ENCODE measurements at places on chromosomes 16 and 17.

DNA sequence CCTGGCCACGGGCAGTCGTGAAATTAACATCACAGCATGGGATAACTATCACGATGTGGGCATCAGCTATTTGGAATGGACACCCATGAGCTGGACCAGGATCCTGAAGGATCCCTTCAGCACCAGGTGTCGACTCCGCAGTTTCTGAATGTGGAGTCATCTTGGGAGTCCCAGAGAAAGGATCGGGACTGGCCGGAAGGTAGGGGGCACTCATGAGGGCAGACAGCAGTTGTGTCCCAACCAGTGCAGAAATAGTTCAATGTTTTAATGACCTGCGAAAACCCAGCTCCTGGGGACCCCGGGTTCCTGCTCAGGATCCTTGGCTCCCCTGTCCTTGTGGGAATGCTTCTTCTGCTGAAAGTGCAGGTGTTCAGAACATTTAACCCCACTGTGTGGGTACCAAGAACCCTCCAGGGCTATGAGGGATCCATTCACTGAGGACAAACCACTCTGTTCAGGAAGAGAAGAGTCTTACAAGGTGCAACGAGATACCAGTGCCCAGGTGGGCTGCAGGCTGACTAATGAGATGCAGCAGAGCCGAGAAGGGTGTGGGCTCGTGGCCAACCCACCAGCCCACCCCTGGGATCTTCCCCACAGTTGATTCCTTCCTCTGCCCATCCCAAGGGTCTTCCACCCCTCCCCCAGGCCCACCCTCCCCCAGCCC lies 154.8 kb downstream of the SALL1 start:
- DNase-seq = no peak

DNA sequence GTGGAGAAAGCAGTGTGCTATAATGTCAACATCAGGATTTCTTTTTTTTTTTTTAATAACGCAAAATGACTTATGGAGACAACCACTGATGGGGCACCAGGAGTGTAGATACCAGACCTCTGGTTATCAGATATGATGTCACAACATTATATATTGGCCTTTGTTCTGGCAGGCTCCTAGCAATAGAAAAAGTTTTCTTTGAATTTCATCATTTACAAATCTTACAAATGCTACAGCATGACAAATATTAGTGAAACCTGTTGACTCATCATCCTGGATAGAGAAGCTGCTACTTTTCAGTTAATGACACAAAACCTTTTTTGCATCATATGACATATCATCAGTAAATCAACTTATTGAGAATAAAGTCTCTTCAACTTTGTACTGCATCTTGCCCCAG lies 6.1 kb downstream of the THUMPD1 start:
- no peak for DNase-seq

- peak; percentile 29 for DNase-seq
Measured at GRCh38 chr17:50967795-50968194, 101.6 kb upstream of the TOB1 start.

GRCh38 chr17:7862692-7863437 lies 5.1 kb downstream of the CYB5D1 start:
- DNase-seq = no peak

- peak; percentile 39 for DNase-seq
Measured at GRCh38 chr17:82551779-82552457, 32.4 kb downstream of the FOXK2 start.

- DNase-seq = peak; percentile 37
Measured at GRCh38 chr16:66714654-66715307, 18.2 kb upstream of the CMTM4 start.

GRCh38 chr16:84323606-84324005 lies 28.9 kb downstream of the WFDC1 start:
- no peak for DNase-seq

GRCh38 chr17:3993493-3994220 lies 29.4 kb upstream of the ATP2A3 start:
- no peak for DNase-seq

DNA sequence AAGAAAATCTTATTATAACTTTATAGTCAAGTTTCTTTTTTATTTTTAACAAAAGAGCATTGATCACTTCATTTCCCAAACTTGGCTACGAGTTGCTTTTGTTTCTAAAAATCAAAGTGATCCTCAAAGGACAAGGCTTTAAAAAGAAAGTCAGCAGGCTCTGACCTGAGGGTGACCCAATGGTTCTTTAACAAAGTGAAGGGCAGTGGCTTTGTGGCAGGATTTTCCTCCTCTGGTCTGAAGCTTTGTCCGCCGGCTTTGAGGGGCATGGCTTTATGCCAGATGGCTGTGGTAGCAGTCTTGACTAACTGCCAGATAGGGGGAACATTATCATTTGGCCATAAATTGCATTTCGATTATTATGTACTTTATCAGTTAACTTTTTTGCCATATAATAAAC lies 28.5 kb downstream of the IQCK start:
- no peak for DNase-seq

GRCh38 chr16:68244481-68244902 lies 681 bp upstream of the PLA2G15 start:
- no peak for DNase-seq

Data from astrocyte of the cerebellum (primary cell).